GM12865 (cell line): ENCODE measurements at places on chromosomes 6 and 20.
A peak's percentile ranks its signal among the peaks of the same experiment; 100 is the strongest.

DNA sequence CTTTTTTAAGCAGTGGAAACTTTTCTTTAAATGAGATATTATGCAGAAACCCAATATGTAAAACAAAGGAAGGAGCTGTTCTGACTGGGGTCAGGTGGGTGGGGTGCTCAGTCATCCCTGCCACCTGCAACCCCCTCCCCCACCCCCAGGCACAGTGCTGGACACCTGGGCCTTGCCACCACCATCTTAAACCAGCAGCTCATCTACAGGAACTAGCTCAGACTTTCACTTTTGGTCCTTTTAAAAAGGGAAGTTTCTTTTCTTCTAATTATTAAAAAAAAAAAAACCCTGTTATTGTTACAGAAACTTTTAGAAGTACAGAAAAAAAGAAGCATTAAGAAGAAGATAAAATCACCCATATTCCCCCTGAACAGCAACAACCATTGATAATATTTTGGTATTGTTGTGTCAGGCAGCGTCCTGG, 37.1 kb downstream of the PPP1R16B start:
- peak; percentile 97 for DNase-seq

GRCh38 chr6:52352239-52353018, 9.5 kb upstream of the PAQR8 start:
- DNase-seq = peak; percentile 88

DNA sequence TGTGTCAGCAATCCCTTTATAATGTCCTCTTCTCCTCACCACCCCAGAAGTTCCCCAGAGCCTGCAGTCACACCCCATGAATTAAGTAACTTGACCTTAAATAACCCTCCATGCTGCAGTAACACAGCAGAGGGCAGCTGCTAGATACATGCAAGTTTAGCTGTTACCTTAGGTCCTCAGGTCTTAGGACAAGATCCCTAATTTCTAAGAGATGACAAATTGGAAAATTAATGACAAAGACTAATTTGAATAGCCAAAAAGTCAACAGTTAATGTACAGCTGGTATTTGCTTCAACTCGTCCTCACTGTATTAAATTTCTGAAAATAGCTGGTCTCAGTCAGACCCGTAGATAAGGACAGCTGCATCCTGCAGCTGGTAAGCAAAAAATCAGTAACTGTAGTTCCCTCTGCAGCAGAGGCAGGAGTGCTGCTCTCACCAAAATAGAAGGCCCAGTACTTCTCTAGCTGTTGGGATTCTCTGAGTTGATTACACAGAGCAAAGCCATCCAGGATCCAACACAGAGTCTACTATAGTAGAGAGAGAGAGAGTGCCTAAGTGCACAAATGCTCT, 62.4 kb downstream of the TNFRSF21 start:
- peak; percentile 44 for DNase-seq

GRCh38 chr20:9214685-9215084, 145.8 kb downstream of the PLCB4 start:
- no peak for DNase-seq

DNA sequence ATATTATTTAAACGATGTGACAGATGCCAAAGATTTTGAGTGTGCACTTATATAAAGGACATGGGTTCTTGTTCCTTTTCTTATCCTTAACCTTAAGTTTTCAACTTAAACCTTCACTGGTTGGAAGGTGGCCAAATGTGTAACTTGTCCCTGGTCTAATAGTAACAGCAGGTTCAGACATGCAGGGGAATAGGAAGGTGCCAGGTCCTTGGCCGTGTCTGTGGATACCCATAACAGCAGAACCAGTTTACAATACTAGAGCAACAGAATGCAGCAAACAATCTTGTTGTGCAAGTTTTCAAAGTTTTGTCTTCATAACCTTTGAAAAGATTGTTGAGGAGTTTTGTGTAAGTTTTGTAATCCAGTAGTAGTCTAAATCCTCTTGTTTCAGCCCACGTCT, 4.4 kb downstream of the MYB start:
- DNase-seq = no peak

GRCh38 chr20:42703744-42704143, 486.0 kb downstream of the PTPRT start:
- no peak for DNase-seq

DNA sequence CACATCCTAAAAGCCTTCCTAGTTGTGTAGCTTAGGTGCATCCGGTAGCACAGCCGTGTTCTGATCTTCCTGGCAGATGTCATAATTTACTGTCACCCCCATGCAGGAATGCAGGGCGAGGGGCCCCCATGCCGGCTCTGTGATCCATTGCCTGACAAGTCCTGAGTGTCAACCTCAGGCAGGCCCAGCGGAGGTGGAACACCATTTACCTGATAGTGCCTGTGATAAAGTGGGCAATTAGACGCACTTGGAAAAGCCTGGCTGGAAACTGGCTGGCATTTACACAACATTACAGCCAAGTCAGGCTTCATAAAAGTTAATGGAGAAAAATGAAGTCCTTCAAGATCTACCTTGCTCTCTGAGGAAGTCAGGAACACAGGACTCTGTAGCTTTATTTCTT, 521.4 kb upstream of the JAG1 start:
- DNase-seq = no peak

DNA sequence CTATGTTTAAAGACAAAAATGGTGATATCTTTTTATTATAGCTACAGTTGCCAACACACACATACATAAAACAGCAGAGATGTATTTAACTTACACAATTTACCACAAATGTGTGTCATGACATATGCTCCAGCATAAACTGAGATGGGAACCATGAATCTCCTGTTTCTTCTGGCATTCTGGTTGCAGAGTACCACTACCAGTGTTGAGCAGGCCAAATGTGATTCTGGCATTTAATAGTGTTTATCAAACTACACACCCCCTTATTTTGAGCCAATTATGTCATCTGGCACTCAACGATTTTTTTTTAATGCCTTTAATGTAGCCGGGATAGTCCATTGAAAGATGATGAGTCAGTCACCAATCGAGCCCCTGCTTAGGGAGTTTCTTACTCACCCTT, 59.0 kb upstream of the TPD52L1 start:
- no peak for DNase-seq

- no peak for DNase-seq
Measured at GRCh38 chr6:121365536-121366521, 31.5 kb upstream of the TBC1D32 start.

GRCh38 chr20:19498756-19499155, 259.3 kb upstream of the RIN2 start:
- no peak for DNase-seq

- DNase-seq = no peak
Measured at GRCh38 chr6:148789948-148790347, 43.1 kb downstream of the UST start.

- no peak for DNase-seq
Measured at GRCh38 chr6:29507319-29507718, 19.6 kb upstream of the MAS1L start.

DNA sequence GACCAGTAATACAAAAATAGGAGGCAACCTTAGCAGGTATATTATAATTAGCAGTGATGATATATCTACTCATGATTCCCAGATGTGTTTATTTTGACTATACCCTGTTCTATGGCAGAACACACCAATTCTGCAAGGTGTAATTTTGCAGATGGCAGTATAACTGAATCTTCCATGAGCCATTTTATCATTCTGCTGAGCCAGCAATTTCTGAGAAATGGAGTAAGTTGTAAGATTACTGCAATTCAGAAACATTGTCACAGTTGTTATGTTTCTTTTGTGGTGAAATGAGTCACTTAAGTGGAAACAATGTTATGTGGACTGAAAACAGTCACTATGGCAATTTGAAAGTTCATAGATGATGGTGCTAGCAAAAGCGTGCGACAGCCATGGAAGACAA, 63.7 kb upstream of the RIMS1 start:
- DNase-seq = no peak

- no peak for DNase-seq
Measured at GRCh38 chr20:52457826-52458225, 266.2 kb upstream of the ZFP64 start.

GRCh38 chr6:155980014-155980767, 524.6 kb upstream of the NOX3 start:
- no peak for DNase-seq

DNA sequence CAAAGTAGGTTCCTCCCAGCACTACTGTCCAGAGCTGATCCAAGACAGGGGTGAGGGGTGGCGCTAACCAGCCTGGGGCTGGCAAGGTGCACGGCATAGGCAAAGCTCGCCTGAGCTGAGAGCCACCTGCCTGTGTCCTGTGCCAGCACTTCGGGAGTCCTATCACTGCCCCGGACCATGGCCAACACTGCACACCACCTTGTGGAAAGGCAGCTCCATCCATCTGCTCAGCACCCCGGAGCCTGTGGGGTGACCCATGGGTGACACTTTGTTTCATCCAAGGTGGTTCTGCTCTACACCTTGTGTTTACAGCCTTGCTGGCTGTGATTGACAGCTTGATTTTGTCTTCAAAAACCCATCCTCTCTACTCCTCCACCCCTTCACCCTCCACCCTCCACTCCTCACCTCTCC, 32.9 kb upstream of the GATA5 start:
- DNase-seq = no peak

DNA sequence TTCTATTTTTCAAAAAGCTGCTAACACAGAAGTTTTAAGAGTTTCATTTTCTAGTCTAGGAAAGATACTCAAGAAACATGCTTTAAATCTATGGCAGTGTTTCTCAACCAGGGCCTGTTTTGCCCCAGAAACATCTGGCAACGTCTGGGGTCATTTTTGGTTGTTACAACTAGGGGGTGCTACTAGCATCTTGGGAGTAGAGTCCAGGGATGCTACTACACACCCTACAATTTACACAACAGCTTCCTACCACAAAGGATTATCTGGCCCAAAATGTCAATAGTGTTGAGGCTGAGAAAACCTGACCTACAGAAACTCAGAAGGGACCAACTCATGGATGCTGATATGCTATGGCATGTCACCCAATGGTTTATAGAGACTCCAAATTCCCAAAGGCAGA, 24.4 kb downstream of the SERAC1 start:
- peak; percentile 11 for DNase-seq

DNA sequence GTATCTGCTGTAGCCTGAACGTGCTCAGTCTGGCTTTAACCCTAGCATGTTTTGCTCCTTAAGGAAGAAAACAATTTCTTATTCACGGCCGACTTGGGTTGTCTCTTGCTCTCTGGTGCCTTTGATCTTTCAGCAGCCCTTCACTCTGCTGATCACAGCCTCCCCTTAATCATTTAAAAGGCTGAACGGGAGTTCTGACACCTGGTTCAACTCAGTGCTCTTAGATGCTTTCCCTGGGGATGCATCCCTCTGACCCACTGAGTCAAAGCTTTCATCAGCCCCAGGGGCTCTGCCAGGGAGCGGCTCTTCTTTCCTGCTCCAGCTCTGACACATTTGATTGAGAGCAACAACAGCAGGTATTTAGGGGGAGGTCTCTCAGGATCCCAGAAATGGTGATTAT, 79.0 kb upstream of the FYN start:
- DNase-seq = no peak

DNA sequence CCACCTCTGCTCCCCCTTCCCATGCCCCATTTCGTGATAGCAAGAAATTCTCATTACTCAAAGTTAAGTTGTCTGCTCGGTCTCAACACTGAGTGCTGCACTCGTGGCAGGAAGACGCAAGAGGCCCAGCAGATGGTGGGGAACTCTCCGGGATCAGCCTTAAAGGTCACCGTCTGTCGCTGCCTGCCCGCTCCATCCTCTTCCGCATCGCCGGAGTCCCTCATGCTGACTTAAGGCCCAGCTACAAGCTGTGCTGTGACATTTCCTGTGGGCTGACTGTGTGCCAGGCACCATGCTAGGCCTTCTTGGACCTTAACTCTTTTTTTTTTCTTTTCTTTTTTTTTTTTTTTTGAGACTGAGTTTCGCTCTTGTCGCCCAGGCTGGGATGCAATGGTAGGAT, 17.8 kb downstream of the GRM4 start:
- DNase-seq = no peak

DNA sequence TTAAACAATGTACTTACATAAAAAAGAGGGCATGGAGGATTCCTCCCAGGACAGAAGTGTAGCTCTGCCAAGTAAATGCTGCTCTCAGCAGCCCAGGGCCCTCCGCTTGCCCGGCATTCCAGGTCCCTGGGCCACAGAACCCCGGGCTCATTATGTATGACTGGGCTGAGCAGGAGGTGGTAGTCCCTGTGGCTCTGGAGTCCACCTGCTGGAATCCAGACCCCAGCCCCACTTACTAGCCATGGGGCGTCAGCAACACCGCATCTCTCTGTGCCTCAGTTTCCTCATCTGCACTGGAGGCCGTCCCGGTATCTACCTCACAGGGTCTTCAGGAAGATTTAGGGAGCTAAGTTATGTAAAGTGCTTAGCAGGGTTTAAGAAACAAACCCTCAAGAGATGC, 55.4 kb downstream of the PSMG4 start:
- no peak for DNase-seq

GRCh38 chr20:53539516-53539915, 54.1 kb downstream of the ZNF217 start:
- no peak for DNase-seq

DNA sequence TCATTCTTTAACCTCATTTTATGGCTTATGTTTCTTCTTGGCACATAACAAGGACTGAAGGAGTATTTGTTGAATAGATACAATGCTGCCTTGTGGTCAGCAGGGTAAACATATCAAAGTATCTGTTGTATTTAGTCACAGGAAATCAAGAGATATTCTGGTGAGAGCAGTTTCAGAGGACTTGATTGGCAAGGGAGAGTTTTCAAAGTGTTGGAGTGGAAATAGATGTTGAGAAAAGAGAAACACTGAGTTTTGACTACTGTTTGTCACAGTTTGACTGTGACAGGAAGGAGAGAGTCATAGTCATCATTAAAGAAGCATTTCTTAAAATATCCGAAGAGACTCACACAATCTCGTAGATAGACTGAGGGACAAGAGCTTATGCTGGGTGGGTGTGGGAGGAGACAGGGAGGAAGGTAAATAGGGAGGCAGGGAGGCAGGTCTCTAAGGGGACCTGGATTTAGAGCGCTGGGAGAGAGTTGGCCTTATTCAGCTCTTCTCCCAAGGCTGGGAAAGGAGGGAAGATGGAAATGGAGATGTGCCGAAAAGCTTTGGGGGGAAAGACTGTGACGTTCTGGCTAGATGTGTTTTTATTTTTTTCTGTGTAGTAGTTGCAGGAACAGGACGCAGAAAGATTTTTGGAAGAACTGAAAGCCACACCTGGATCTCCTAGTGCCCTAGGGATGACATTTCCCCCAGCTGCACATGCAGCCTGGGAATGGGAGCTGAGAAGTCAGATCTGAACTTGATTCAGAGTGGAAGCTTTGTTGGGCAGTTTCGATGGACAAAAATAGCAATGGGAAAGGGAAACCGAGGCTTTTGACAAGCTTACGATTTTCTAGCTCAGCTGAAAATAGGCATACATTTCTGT, 65.0 kb upstream of the IFNGR1 start:
- peak; percentile 84 for DNase-seq

GRCh38 chr6:105886814-105887544, 199.2 kb upstream of the PRDM1 start:
- no peak for DNase-seq

- no peak for DNase-seq
Measured at GRCh38 chr6:112874881-112875280, 527.8 kb downstream of the RFPL4B start.

GRCh38 chr6:100856146-100856545, 25.0 kb downstream of the ASCC3 start:
- DNase-seq = no peak

GRCh38 chr6:136628996-136629395, 78.8 kb upstream of the MAP7 start:
- DNase-seq = no peak

GRCh38 chr6:137489046-137490005, 4.9 kb downstream of the OLIG3 start:
- DNase-seq = no peak
